ENCODE measurements at places on chromosomes 1 and 21. TPM values are rescaled to one million over a fixed set of nuclear protein-coding genes. Genes with fewer than 3 reads are reported as not detected.
A peak's percentile ranks its signal among the peaks of the same experiment; 100 is the strongest.

- DNase-seq: no peak
- H3K27me3 ChIP-seq: no peaks in the 10 kb centered on the region
- H3K4me3 ChIP-seq: no peak overlapping the region
- H3K4me1 ChIP-seq: no peaks in the 10 kb centered on the region
- H3K27ac ChIP-seq: no peak overlapping the region
Observed at GRCh38 chr1:198967566-198967965, 328.7 kb downstream of the PTPRC start.

GRCh38 chr1:151193856-151194255, 3.9 kb upstream of the VPS72 start:
- H3K27me3 ChIP-seq: no peaks in the 10 kb centered on the region
- H3K36me3 ChIP-seq: no peaks in the 10 kb centered on the region
- DNase-seq: no peak

DNA sequence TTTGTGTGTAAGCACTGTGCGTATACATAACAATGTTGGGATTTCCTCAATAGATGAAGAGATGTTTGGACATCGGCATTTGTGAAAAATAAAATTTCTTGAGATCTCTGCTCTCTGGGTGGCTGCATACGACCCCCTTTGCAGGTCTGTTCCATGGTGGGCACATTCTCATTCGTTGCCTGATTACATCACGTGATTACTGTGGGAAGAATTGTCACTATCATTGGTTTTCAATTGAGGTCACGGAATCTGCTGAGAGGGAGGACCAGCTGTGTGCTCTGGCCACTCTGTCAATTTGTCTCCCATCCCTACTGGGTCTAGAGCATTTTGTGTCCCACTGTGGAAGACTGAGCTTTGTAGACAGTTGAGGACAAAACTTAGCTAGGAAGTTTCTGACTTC, 81.8 kb downstream of the DISC1 start:
- H3K27me3 ChIP-seq: no peaks in the 10 kb centered on the region
- no peak overlapping the region for H3K27ac ChIP-seq
- H3K4me3 ChIP-seq: no peak overlapping the region
- DNase-seq: no peak
- H3K4me1 ChIP-seq: peaks cover 6% of the 10 kb centered on the region

PIGR gene
- total RNA-seq: not detected

DNA sequence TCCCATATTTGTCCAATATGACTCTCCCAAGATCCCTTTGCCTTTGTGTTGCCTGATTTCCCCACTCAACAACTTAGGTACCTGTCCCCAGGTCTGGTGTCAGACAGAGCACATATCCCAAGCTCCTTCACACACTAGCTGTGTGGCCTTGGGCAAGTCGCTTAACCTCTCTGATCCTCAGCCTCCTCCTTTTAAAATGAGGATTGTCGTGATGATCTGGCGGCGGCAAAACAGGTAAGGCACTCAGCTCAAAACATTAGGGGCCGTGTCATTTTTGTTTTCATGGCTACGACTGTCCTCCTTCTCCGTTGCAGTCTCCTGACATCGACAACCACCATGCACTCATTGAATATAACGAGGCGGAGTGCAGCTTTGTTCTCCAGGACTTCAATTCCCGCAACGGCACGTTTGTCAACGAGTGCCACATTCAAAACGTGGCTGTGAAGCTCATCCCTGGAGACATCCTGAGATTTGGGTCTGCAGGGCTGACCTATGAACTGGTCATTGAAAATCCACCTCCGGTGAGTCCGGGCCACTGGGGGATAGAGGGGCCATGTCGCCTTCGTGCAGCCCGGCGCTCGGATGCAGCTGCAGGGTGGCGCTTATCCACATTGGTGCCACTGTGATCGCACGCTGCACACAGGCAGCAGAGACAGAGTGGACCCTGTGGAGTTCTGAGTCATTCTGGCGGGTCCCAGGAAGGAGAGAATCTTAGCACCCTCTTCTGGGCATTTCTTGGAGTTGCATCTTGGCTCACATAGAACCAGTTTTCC, 25.2 kb downstream of the FHAD1 start:
- no peak overlapping the region for H3K27ac ChIP-seq
- H3K27me3 ChIP-seq: peaks cover 7% of the 10 kb centered on the region
- H3K36me3 ChIP-seq: no peaks in the 10 kb centered on the region

GRCh38 chr1:100443811-100444571, 91.7 kb downstream of the CDC14A start:
- H3K4me1 ChIP-seq: peaks cover 4% of the 10 kb centered on the region
- H3K27me3 ChIP-seq: no peaks in the 10 kb centered on the region
- H3K27ac ChIP-seq: no peak overlapping the region
- H3K36me3 ChIP-seq: no peaks in the 10 kb centered on the region
- H3K4me3 ChIP-seq: no peak overlapping the region

GRCh38 chr1:150472601-150473200, 14.5 kb upstream of the TARS2 start:
- H3K4me3 ChIP-seq: no peak overlapping the region
- DNase-seq: no peak
- H3K27me3 ChIP-seq: no peaks in the 10 kb centered on the region
- H3K4me1 ChIP-seq: peaks cover 6% of the 10 kb centered on the region
- peaks cover 29% of the 10 kb centered on the region for H3K36me3 ChIP-seq
- no peak overlapping the region for H3K27ac ChIP-seq

ETNK2 gene
- total RNA-seq: 24.7 TPM

- H3K27me3 ChIP-seq: no peaks in the 10 kb centered on the region
- H3K36me3 ChIP-seq: no peaks in the 10 kb centered on the region
- H3K4me3 ChIP-seq: no peak overlapping the region
- peaks cover 4% of the 10 kb centered on the region for H3K4me1 ChIP-seq
Observed at GRCh38 chr1:13697738-13698137, 2.2 kb upstream of the PRDM2 start.

LYPD8 gene
- not detected for total RNA-seq

DNA sequence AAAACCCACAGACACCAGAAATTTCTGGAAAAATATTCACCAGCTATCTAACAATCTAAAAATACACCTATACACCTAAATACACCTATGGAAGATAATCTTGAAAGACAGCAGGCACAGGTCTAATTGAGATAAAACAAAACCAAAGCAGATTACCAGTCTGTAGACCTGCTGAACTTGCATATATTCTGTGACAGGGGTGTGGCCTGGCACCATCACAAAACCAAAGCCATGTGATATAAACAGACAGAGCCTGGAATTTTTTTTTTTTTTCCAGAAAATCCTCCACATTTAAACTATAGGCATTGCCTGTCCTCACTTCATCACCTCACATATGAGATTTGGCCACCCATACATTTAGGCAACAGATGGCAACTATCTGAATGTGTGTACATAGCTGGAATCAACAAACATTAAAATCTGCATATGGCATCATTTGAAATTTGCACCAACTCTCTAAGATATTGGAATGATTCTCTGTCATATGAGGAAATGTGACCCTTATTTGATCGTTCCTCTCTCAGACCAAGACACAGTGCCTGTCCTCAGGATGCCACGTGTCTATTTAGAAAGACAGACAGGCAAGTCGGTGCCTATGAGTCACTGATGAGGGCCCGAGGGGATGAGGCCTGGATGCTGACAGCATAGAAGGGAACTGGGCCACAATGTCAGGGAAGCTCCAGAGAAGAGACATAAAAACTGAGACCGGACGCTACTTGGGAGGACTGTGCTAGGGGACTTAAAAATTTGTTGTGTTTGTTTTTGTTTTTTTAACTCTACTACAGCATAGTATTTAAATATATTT, 32.6 kb downstream of the NMNAT2 start:
- no peaks in the 10 kb centered on the region for H3K4me1 ChIP-seq
- no peak overlapping the region for H3K27ac ChIP-seq
- peaks cover 15% of the 10 kb centered on the region for H3K27me3 ChIP-seq

GRCh38 chr1:26692793-26693490, 2.9 kb upstream of the ARID1A start:
- H3K27me3 ChIP-seq: no peaks in the 10 kb centered on the region
- H3K36me3 ChIP-seq: no peaks in the 10 kb centered on the region
- peaks cover 10% of the 10 kb centered on the region for H3K4me1 ChIP-seq
- H3K27ac ChIP-seq: peak overlapping the region; percentile 82
- H3K4me3 ChIP-seq: peak overlapping the region; percentile 47

GRCh38 chr21:44564886-44565598, 6.4 kb upstream of the KRTAP10-3 start:
- no peaks in the 10 kb centered on the region for H3K27me3 ChIP-seq
- no peak for DNase-seq
- H3K4me1 ChIP-seq: no peaks in the 10 kb centered on the region
- H3K27ac ChIP-seq: no peak overlapping the region

GRCh38 chr1:226553924-226554282, 5.3 kb downstream of the STUM start:
- no peak overlapping the region for H3K4me3 ChIP-seq
- peaks cover 54% of the 10 kb centered on the region for H3K27me3 ChIP-seq
- no peak overlapping the region for H3K27ac ChIP-seq
- no peak for DNase-seq
- H3K4me1 ChIP-seq: no peaks in the 10 kb centered on the region

DNA sequence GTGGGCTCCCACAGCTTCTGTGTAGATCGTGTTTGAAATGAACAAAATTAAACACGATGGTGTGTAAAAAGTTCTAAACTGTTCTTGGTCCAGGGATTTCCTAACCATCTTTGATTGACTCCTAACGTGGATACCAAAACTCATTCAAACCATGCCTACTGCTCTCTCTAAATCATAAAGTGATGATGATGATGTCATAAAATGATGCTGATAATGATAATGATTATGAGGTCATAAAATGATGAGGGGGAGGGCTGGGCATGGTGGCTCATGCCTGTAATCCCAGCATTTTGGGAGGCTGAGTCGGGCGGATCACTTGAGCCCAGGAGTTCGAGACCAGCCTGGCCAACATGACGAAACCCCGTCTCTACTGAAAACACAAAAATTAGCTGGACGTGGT, 133.3 kb upstream of the COA6 start:
- no peak overlapping the region for H3K27ac ChIP-seq
- H3K4me1 ChIP-seq: no peaks in the 10 kb centered on the region
- DNase-seq: no peak

DNA sequence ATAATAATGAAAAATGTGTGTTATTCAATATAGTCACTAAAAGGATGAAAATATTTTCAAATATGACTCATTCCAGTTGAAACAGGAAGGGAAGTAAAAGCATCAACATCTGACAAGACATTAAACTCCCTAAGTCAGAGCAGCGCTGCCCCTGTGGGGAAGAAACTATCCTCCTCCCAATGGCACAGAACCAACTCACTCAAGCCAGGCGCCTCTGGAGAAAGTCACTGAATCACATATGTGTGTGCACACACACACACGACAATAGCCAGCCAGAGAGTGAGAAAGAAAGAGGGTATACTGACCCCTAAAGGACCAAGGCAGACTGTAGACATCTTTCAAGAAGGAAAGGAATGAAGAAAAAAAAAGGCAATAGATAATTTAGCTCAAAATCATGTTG, 126.9 kb downstream of the SETD4 start:
- H3K4me1 ChIP-seq: peaks cover 7% of the 10 kb centered on the region
- DNase-seq: peak; percentile 86
- H3K36me3 ChIP-seq: no peaks in the 10 kb centered on the region
- no peaks in the 10 kb centered on the region for H3K27me3 ChIP-seq
- peak overlapping the region; percentile 34 for H3K27ac ChIP-seq

OR2L8 gene
- not detected for total RNA-seq

GRCh38 chr1:53628286-53628955, 110.5 kb downstream of the GLIS1 start:
- H3K27me3 ChIP-seq: no peaks in the 10 kb centered on the region
- no peak overlapping the region for H3K27ac ChIP-seq
- no peaks in the 10 kb centered on the region for H3K4me1 ChIP-seq
- no peak for DNase-seq

DNA sequence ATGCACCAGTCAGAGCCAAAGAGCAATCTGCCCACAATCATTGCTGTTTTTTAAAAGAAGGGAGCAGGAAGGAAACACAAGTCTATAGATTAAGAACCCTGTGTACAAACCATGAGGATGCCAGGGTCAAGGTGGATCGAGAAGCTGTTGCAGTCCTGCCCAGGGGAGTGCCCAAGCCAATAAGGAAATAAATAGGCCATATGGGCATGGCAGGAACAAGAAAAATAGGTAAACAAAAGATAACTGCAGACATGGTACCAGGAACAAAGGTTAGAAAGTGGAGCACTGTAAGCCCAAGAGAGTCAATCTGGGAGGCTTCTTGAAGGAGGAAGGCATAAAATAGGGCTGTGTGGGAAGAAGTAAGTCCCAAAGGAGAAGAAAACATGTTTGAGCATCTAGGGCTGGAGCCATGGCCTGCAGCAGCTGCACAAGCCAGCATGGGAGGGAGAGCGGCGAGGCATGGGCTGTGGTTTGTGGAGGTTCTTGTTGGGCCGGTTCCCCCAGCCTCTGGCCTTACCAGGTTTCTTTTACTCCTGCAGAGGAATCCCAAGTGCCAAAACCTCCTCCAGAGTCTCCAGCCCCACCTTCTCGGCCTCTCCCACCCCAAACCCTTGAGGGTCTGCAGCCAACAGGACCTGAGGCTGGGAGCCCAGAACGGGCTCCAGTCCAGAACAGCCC, 13.6 kb downstream of the INAVA start:
- no peaks in the 10 kb centered on the region for H3K36me3 ChIP-seq
- no peaks in the 10 kb centered on the region for H3K4me1 ChIP-seq
- H3K4me3 ChIP-seq: no peak overlapping the region
- no peak overlapping the region for H3K27ac ChIP-seq
- no peak for DNase-seq

- no peaks in the 10 kb centered on the region for H3K36me3 ChIP-seq
- H3K4me1 ChIP-seq: no peaks in the 10 kb centered on the region
- no peak for DNase-seq
- no peaks in the 10 kb centered on the region for H3K27me3 ChIP-seq
Observed at GRCh38 chr1:169161496-169162194, 55.2 kb downstream of the ATP1B1 start.

DMBX1 gene
- total RNA-seq: not detected

GJB4 gene
- total RNA-seq: not detected

GRCh38 chr21:25970254-25970930, 200.2 kb downstream of the APP start:
- no peak overlapping the region for H3K27ac ChIP-seq
- H3K36me3 ChIP-seq: peaks cover 23% of the 10 kb centered on the region
- no peaks in the 10 kb centered on the region for H3K27me3 ChIP-seq
- peaks cover 5% of the 10 kb centered on the region for H3K4me1 ChIP-seq
- DNase-seq: no peak

GUCA2A gene
- total RNA-seq: not detected

GJB3 gene
- not detected for total RNA-seq

DNA sequence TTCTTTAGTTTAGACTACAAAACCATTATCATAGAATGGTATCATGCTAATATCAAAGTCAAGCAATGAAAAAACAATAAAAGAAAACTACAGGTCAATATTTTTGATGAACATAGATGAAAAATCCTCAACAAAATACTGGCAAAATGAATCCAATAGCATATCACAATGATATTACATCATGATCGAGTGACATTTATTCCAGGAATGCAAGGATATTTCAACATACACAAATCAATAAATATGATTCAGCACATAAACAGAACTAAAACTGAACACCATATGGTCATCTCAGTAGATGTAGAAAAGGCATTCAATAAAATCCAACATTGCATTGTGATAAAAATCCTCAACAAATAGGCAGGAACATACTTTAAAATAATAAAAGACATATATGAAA, 1657.7 kb downstream of the KCNT2 start:
- no peaks in the 10 kb centered on the region for H3K4me1 ChIP-seq
- H3K27me3 ChIP-seq: no peaks in the 10 kb centered on the region
- no peak for DNase-seq
- H3K36me3 ChIP-seq: no peaks in the 10 kb centered on the region
- H3K4me3 ChIP-seq: no peak overlapping the region

- H3K27ac ChIP-seq: no peak overlapping the region
- no peaks in the 10 kb centered on the region for H3K36me3 ChIP-seq
- H3K27me3 ChIP-seq: no peaks in the 10 kb centered on the region
- peaks cover 6% of the 10 kb centered on the region for H3K4me1 ChIP-seq
- H3K4me3 ChIP-seq: no peak overlapping the region
Observed at GRCh38 chr1:185017338-185017737, 28.0 kb upstream of the RNF2 start.

GRCh38 chr1:156826630-156827029, 10.0 kb upstream of the SH2D2A start:
- H3K4me1 ChIP-seq: no peaks in the 10 kb centered on the region
- H3K27me3 ChIP-seq: peaks cover 58% of the 10 kb centered on the region
- H3K36me3 ChIP-seq: no peaks in the 10 kb centered on the region
- no peak overlapping the region for H3K27ac ChIP-seq

Measured in IMR-90 (cell line).